ENCODE measurements at places on chromosomes 5 and 9. TPM values are rescaled to one million over a fixed set of nuclear protein-coding genes. Genes with fewer than 3 reads are reported as not detected.

AFF4 gene
- 17.5 TPM for total RNA-seq

ECM2 gene
- 19.0 TPM for total RNA-seq

- no peaks in the 10 kb centered on the region for H3K36me3 ChIP-seq
- H3K4me1 ChIP-seq: no peaks in the 10 kb centered on the region
These were observed 117.6 kb upstream of the S1PR3 start for GRCh38 chr9:88873635-88874034.

GRCh38 chr5:115415143-115415491, 118.7 kb upstream of the CCDC112 start:
- no peak overlapping the region for H3K27ac ChIP-seq
- DNase-seq: no peak
- H3K4me1 ChIP-seq: no peaks in the 10 kb centered on the region

DNA sequence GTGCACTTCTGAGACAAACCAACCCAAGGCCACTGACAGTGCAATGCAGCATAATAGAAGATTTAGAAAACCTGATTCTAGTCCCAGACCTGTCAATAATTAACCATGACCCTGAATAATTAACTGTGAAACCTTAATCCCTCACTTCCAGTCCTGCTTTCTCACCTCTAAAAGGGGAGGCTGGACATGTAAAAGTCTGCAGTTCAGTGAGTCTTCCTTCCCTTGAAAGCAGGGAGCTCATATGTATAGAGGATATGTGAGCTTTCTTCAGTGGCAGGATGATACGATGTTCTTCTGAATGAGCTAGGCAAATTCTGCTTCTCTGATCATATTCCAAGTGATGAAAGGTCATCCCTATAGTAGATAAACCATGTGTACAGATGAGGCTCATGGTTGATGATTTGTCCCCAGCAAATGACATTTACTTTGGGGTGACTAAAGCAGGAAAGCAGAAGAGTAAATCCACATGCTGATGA, 2.9 kb downstream of the KCNV2 start:
- H3K4me3 ChIP-seq: no peak overlapping the region
- H3K36me3 ChIP-seq: no peaks in the 10 kb centered on the region
- peaks cover 13% of the 10 kb centered on the region for H3K4me1 ChIP-seq
- no peak for DNase-seq
- H3K27me3 ChIP-seq: no peaks in the 10 kb centered on the region
- no peak overlapping the region for H3K27ac ChIP-seq

TAF11L10 gene
- total RNA-seq: not detected

TMEM171 gene
- 0.83 TPM for total RNA-seq

DNA sequence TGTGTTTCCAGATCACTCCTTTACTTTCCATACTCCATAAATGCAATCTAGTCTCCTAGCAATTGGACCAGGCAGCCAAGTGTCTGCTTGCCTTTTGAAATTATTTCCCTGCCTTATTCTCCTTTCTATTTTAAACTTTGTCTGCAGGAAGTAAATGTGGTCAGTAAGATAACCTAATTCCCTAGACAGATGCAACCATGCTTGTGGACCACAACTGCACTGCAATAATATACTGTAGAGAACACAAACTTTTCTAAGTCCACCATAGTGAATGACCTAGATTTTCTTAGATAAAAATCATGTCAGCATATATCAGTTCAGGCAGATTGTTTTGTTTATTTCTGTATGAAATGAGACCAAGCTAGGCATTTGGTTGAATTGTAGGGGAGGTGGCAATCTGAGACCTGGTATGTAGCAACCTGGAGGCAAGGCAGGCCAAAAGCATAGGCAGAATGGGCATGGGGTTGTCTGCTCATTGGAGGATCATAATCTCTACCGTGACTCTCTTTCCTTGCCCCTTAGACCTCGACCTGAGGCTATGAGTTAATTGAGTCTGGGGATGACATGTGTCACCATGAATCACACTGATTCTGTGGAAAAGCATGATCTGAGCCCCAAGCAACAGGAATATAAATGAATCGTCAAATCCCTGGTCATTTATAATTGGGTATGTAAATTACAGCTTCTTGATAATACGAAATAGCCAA, 20.7 kb downstream of the ACTL7B start:
- no peaks in the 10 kb centered on the region for H3K36me3 ChIP-seq
- no peaks in the 10 kb centered on the region for H3K27me3 ChIP-seq
- DNase-seq: no peak
- H3K27ac ChIP-seq: no peak overlapping the region
- no peak overlapping the region for H3K4me3 ChIP-seq
- H3K4me1 ChIP-seq: no peaks in the 10 kb centered on the region

GRCh38 chr5:83277154-83277553, 194.4 kb upstream of the VCAN start:
- no peaks in the 10 kb centered on the region for H3K36me3 ChIP-seq
- H3K4me1 ChIP-seq: no peaks in the 10 kb centered on the region
- no peak overlapping the region for H3K4me3 ChIP-seq
- no peaks in the 10 kb centered on the region for H3K27me3 ChIP-seq
- no peak overlapping the region for H3K27ac ChIP-seq

EGFLAM gene
- total RNA-seq: 6.2 TPM

GRCh38 chr9:122561446-122561845, 8.5 kb downstream of the OR1N2 start:
- DNase-seq: no peak
- no peak overlapping the region for H3K27ac ChIP-seq
- H3K36me3 ChIP-seq: no peaks in the 10 kb centered on the region
- H3K4me1 ChIP-seq: no peaks in the 10 kb centered on the region
- H3K27me3 ChIP-seq: no peaks in the 10 kb centered on the region
- no peak overlapping the region for H3K4me3 ChIP-seq

DNA sequence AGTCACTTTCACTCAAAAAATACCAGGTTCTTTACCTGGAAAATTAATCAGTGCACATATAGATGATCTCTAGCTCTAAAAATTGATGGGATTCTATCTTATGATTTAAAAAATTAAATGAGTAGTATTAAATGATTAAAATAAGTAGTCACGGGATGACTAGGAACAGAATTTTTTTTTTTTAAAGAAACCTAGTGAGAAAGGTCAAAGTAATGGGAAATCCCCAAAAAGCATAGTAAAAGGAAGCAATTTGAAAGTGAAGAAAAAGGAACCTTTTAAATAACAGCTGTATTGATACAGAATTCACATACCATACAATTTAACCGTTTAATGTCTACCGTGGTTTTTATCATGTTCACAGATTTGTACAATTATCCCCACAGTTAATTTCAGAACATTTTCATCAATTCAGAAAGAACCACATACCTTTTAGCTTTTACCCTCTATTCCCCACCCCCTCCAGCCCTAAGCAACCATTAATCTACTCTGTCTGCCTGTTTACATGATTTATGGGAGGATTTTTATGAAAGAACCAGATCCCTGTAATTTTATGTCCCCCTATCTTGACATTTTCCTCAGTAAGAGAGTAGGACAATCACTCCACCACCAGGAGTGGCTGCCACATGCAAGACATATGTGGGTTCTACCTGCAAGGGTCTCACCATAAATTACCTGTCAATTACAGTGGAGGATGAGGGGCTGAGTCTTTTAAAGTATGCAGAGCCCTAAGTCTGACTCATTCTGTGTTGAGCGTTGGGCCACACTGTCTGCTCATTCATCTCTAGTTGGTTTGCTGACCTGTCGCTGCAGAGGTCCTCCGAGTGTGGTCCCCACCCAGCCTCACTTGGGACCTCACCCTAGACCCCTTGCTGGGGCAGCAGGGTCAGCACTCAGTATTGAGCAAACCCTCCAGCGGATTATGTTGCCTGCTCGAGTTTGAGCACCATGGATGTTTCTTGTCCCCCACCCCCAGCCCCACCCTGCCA, 16.0 kb downstream of the ANKRD33B start:
- H3K36me3 ChIP-seq: no peaks in the 10 kb centered on the region
- H3K27ac ChIP-seq: no peak overlapping the region
- H3K4me3 ChIP-seq: no peak overlapping the region
- H3K27me3 ChIP-seq: no peaks in the 10 kb centered on the region
- DNase-seq: no peak

DNA sequence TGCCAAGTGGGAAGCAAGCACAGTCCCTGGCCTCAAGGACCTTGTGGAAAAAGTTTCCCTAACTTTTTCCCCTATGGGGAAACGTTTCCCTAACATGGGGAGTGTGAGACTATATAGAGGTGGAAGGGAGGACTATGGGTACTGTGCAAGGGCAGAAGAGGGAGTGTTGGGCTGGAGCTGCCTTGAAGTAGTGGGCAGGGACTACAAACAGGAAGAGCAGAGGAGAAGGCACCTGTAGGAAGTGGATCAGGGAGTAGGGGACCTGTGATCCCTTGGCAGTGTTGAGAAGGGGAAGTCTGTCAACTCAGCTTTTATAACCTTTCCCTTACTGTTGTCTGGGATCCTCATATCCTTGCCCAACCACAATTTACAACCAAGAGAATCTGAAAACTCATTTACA, 1.4 kb downstream of the CMYA5 start:
- no peak for DNase-seq
- no peaks in the 10 kb centered on the region for H3K4me1 ChIP-seq
- no peaks in the 10 kb centered on the region for H3K36me3 ChIP-seq
- no peak overlapping the region for H3K27ac ChIP-seq
- no peak overlapping the region for H3K4me3 ChIP-seq

DNA sequence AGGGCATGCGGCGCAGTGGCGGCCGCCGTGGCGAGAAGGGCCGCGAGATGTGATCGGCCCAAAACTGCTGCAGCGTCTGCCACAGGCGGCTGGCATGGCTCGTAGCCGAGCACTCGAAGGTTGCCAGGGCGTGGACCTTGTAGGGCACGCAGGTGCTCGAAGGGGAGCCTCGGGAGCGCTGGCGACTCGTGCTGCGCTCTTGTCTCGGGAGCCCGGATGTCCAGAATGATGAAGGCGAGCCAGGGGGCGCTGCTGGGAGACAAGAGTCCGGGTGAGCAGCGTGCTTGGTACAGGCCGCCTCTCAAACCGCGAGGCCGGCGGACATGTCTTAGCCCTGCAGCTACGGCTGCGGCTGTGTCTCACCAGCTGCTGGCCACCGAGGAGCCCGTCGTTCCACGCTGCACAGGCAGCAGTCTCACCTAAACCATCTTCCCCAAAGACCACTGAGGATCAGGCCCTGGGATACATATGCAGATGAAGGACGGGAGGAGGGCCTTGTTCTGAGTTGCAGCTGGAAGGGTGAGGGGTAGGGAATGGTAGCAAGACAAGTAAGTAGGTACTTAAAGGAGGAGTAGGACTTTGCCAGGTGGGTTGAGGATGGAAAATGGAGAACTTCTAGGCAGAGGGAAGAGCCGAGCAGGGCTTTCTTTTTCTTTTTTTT, 1.7 kb downstream of the CBY3 start:
- no peaks in the 10 kb centered on the region for H3K27me3 ChIP-seq
- no peaks in the 10 kb centered on the region for H3K36me3 ChIP-seq
- peak overlapping the region; percentile 81 for H3K4me3 ChIP-seq
- peak; percentile 69 for DNase-seq

PLAC8L1 gene
- total RNA-seq: not detected

DNA sequence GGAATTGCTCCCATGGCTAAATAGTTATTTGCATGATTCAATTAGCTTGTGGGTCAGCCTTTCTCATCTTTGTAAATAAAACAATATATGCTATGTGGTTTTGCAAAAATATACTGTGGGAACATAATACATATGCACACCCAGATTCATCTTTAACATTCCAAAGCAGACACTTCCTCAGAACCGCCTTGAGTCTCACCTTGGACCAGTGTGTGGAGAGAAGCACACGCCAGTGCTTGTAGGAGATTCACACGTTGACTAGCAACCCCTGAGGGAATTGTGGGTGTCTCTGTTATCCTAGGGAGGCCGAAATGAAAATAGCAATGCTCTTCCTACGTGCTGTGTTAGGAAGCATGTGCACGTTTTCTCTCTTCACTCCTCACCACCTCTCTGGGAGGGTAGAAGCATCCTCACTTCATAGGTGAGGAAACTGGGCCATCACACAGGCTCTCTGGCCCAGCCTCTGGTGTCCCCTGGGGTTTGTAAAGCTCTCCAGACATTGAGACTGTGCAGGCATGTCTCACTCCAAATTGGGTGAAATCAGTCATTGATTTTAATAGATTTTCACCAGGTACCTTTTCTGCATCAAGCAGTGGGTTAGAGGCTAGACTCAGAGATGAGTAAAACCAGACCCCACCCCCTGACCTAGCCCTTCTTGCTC, 221.7 kb downstream of the PBX3 start:
- no peak overlapping the region for H3K27ac ChIP-seq
- no peaks in the 10 kb centered on the region for H3K36me3 ChIP-seq
- no peak for DNase-seq
- no peak overlapping the region for H3K4me3 ChIP-seq
- H3K4me1 ChIP-seq: no peaks in the 10 kb centered on the region
- no peaks in the 10 kb centered on the region for H3K27me3 ChIP-seq

GRCh38 chr5:152723482-152723881, 318.4 kb upstream of the NMUR2 start:
- no peak for DNase-seq
- H3K27me3 ChIP-seq: no peaks in the 10 kb centered on the region
- no peak overlapping the region for H3K27ac ChIP-seq
- H3K36me3 ChIP-seq: no peaks in the 10 kb centered on the region
- H3K4me3 ChIP-seq: no peak overlapping the region
- no peaks in the 10 kb centered on the region for H3K4me1 ChIP-seq

DNA sequence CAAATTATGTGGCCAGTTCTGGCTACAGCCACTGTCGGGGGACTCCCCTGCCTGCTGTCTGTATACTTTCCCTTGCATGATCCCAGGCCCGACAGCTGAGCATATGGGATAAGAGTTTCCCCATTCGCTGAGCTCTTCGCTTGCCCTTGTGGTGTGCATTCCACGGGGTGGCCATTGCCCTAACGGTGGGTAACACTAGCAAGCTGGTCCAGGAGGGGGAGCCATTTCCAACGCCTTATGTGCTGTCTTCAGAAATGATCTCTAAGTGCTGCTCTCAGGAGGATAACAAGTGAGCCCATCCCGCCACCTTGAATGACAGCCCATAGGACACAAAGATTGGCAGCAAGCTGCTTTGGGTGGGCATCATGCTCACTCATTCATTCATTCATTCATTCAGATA, 190.9 kb downstream of the FSTL4 start:
- no peak overlapping the region for H3K27ac ChIP-seq
- no peaks in the 10 kb centered on the region for H3K27me3 ChIP-seq
- DNase-seq: no peak
- no peak overlapping the region for H3K4me3 ChIP-seq
- no peaks in the 10 kb centered on the region for H3K36me3 ChIP-seq
- H3K4me1 ChIP-seq: no peaks in the 10 kb centered on the region

GRCh38 chr5:111865356-111865755, 108.4 kb upstream of the NREP start:
- H3K27ac ChIP-seq: no peak overlapping the region
- H3K4me1 ChIP-seq: no peaks in the 10 kb centered on the region
- H3K4me3 ChIP-seq: no peak overlapping the region
- H3K36me3 ChIP-seq: no peaks in the 10 kb centered on the region
- no peaks in the 10 kb centered on the region for H3K27me3 ChIP-seq

C5orf58 gene
- not detected for total RNA-seq

DNA sequence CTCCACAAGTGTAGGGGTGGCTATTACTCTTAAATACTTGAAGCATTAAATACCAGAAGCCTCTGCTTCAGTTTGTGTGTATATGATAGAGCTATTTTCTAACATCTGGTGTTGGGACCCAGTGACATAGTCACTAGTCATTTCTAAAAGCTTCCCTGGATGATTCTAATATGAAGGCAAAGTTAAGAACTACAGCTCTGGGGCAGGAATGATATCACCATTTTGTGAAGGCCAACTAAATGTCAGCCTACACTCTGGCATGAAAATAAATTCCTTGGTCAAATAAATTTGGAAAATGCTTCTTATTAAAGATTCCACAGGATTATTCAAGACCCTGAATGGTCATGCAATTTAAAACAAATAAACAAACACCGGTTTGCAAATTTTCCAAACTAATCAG, 197.7 kb downstream of the PLK2 start:
- no peak overlapping the region for H3K4me3 ChIP-seq
- no peaks in the 10 kb centered on the region for H3K36me3 ChIP-seq
- H3K27me3 ChIP-seq: no peaks in the 10 kb centered on the region
- DNase-seq: no peak

- no peak overlapping the region for H3K4me3 ChIP-seq
- no peak for DNase-seq
- no peaks in the 10 kb centered on the region for H3K4me1 ChIP-seq
- no peak overlapping the region for H3K27ac ChIP-seq
These were observed 121.7 kb downstream of the OLFM1 start for GRCh38 chr9:135209136-135209535.

Data from right lobe of liver (tissue), 6 donors.